ENCODE measurements at places on chromosomes 7 and 10.
A peak's percentile ranks its signal among the peaks of the same experiment; 100 is the strongest.

DNA sequence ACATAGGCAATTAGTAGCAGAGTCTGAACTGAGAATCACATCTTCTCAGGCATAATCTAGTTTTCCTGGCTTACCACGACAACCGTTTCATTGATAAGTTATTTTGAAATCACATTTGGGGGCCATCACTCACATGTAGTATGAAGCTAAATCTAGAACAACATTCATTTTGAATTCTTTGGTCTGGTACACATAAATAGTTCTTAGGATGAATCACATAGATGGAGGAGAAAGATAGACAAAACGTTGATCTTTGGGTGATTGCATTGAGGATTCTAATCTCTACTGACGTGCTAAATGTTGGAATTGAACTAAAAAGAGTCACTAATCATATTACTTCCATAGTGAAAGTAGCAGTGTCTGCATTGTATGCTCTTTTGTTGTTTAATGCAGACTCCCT, 1022.6 kb downstream of the LRMDA start:
- no peak for DNase-seq

GRCh38 chr10:113261161-113261560, 291.7 kb upstream of the HABP2 start:
- no peak for DNase-seq

DNA sequence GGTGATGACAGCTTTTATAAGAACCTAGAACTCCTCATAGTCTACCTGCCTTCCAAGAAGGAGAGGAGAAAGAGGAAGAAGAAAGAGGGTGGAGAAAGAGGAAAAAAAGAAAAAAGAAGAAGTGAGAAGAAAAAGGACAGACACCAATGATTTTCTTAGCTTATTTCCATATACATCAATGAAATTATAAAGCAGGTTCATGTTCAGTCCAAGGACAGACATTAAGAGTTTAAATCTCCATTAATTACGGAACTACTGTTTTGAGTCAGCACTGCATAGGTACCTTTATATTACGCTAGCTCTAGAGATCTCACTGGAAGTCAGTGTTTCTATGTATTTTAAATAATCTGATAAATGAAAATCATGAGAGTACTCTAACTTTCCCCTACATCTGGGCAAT, 309.0 kb upstream of the HGF start:
- no peak for DNase-seq

- no peak for DNase-seq
These were observed 2.5 kb upstream of the DDX56 start for GRCh38 chr7:44576228-44576627.

- no peak for DNase-seq
These were observed 91.1 kb downstream of the RGS10 start for GRCh38 chr10:119451300-119451896.

DNA sequence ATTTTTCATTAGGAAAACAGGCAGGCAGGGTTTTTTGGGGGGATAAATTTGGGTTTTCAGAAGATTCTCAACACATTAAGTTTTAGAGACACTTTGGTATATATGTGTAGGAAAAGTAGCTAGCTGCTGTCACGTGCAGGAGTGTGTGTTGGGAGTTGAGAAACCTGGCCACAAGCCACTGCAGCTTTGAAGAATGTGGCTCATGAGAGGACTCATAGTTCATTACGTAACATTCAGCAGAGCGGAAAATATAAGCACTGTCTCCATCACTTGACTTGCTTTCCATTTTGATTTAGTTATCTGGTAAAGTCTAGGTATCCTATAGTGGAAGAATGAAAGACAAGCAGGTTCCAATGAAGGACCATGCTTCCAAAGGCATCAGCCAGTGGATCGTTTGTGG, 31.2 kb downstream of the SMNDC1 start:
- no peak for DNase-seq

GRCh38 chr10:122051609-122052385, 62.8 kb downstream of the TACC2 start:
- DNase-seq, result peak; percentile 60

- no peak for DNase-seq
These were observed 166.2 kb upstream of the PRR15 start for GRCh38 chr7:29397398-29397797.

DNA sequence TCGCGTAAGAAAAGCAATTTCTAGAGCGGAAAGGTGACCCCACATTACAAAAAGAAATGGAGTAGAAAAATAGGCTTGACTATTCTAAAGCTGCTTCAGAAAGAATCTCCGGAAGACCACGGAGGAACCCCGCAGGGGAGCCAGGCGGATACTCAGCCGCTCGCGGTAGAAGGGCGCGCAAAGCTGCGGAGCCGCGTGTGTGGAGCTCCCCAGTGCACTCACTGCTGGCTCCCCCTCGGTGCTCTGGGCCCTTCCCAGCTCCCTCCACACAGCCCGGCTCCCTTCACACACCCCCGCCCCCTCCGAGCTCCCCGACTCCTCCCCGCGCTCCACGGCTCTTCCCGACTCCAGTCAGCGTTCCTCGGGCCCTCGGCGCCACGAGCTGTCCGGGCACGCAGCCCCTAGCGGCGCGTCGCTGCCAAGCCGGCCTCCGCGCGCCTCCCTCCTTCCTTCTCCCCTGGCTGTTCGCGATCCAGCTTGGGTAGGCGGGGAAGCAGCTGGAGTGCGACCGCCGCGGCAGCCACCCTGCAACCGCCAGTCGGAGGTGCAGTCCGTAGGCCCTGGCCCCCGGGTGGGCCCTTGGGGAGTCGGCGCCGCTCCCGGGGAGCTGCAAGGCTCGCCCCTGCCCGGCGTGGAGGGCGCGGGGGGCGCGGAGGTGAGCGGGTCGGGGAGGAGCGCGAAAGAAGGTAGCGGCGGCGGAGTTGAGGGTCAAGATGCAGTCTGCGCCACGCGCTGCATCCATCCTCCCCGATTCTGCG, at the start of gene STEAP2:
Gene STEAP2, plus strand, starts transcription at position 350 of the 758 bp plus-strand sequence. CDS start 13,343 bp downstream, outside the sequence.
- peak; percentile 80 for DNase-seq

DNA sequence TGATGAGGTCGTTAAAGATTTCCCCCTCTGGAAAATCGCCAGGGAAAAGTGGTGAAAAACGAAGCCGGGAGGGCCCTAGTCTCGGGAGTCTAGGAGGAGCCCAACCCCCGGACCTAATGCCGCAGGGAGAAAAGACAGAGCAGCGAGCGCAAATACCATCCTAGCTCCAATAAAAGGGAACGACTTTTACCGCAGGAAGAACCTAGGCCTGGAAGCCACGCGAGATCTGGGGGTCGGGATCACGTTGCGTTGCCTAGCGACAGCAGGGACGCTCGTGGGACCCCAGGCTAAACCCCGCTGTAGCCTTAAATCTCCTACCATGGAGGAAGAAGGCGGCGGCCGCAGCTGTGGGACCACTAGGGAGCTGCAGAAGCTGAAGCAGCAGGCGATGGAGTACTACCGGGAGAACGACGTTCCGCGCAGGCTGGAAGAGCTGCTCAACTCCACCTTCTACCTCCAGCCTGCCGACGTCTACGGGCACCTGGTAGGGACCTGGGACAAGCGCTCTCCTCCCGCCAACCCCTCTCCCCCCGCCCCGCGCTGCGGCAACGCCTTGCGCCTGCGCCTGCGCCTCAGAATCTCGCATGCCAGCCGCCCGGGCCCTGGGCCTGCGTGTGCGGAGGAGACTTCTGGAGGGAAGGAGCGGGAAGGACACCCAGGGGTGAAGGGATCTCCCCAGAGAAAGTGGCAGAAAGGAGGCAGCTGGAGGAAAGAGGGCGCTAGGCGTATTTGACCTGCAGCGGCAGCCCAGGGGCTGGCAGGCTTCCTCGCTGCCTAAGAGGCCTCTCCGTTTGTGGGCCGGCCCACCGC, at the start of gene ENO4:
Gene ENO4, plus strand, starts transcription at position 252 of the 810 bp plus-strand sequence. Its CDS starts 68 bp downstream, at position 320.
- peak; percentile 95 for DNase-seq

GRCh38 chr7:133698127-133698526, 429.0 kb upstream of the LRGUK start:
- no peak for DNase-seq

DNA sequence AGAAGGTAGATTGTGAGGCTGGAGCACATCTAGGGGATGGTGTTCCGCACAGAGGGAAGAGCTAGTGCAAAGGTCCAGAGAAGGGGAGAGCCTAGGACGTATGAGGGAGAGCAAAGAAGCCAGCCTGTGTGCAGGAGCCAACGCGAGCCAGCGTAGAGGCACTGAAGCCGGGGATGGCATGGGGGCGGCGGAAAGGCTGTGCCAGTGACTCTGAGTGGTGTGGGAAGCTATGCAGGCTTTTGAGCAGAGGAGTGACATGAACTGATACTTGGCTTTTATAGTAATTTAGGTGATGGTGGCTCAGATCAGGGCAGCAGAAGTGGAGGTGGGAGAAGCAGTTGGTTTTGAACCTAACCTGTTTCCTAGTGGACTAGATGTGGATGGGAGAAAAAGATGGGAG, 65.8 kb downstream of the ATXN7L1 start:
- DNase-seq, result no peak

DNA sequence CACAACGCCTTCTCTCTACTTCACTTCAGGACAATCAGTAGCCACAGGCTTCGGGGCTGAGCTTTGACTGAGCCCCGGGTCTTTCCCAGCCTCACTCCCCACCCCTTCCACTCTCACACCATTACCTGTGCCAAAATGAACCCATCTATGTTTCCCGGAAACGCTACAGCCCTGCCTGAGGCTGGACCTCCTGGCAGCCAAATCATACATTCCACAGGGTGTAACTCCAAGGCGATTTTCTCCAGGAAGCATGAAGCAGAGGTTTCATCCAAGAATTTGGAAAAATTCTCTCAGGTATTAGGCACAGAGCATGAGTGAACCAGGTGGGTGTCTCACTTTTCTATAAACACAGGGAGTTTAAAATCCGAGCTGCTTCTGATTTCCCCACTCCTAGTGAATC, 286.3 kb downstream of the TNS3 start:
- DNase-seq, result no peak

GRCh38 chr7:104252409-104253134, 44.8 kb upstream of the ORC5 start:
- peak; percentile 23 for DNase-seq

DNA sequence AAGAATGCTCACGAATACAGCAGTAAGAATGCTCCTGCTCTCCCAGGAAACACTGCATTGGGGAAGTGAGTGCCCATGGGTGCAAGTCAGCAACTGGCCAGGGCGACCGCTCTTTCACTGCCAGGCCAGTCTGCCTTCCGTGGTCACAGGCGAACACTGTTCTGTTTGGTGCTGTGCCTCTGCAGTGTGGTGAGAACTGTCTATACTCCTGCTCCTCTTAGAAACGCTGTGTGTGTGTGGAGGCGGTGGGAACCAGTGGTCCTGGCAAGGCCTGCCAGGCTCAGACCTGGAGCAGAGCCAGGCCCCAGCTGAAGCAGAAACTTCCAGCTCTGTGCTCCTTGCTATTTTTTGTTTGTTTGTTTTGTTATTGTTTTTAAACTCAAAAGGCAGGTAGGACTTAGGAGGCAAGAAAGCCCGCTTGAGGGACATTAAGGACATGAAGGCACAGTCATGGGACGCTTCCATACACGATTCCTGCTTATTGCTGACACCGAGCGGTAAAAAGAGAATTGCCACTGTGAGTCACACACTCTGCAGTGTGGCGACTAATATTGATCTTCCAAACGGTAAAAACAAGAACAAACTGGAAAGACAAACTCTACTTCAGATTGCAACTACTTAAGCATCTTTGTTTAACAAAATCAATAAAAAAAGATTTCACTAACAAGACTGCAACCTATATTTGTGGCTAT, 430.8 kb downstream of the DNAJB6 start:
- DNase-seq, result no peak

- DNase-seq, result no peak
These were observed 123.3 kb downstream of the AOAH start for GRCh38 chr7:36600869-36601530.

DNA sequence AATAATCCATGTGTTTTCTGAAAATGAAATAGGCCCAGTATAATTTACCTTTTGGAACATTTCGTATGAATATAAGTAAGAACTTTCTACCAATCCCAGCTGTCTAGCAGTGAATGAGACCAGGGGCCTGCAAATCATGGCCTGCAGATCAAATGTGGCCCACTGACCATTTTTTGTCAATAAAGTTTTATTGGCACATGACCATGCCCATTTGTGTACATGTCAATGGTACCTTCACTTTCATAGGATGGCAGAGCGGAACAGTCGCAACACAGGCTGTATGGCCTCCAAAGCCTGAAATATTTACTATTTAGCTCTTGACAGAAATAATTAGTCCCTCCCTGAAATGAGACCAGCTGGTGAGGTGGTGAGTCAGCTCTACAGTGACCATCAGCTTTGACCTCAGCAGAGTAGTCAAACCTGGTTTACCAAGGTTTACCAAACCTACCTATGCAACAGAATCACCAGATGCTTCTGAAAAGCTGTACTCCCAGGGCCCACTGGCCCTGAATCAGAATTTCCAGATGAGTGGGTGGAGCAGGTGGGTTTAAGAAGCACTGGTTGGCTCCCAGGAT, 13.8 kb upstream of the C10orf90 start:
- no peak for DNase-seq

- no peak for DNase-seq
These were observed 391.7 kb downstream of the KCNMA1 start for GRCh38 chr10:77245953-77246352.

DNA sequence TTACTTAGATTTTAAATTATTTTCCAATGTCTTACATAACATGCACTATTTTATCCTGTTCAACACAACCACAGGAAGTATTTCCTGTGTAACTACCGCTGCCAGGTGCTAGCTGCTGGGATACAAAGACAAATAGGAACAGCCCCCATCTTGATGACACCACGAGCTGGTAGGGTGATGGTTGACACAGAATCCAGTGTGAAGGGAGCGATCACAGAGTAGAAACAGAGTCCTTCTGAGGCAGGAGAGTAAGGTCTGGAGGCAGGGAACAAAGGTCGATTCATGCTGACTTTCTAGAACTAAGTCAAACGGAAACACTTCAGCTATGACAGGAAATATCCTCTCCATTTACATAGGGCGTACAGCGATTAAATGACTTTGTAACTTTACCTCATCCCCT, 232.3 kb downstream of the ADAM12 start:
- no peak for DNase-seq

DNA sequence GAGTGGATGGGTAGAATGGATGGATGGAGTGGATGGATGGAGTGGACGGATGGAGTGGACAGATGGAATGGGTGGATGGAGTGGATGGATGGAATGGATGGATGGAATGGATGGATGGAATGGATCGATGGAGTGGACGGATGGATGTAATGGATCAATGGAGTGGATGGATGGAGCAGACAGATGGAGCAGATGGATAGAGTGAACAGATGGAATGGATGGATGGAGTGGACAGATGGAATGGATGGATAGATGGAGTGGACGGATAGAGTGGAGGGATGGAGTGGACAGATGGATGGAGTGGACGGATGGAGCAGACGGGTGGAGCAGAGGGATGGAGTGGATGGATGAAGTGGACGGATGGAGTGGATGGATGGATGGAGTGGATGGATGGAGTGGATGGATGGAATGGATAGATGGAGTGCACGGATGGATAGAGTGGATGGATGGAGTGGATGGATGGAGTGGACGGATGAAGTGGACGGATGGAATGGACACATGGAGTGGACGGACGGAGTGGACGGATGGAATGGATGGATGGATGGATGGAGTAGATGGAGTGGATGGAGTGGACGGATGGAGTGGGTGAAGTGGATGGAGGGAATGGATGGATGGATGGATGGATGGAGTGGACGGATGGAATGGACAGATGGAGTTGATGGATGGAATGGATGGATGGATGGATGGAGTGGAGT, 260.3 kb upstream of the C7orf33 start:
- DNase-seq, result no peak

DNA sequence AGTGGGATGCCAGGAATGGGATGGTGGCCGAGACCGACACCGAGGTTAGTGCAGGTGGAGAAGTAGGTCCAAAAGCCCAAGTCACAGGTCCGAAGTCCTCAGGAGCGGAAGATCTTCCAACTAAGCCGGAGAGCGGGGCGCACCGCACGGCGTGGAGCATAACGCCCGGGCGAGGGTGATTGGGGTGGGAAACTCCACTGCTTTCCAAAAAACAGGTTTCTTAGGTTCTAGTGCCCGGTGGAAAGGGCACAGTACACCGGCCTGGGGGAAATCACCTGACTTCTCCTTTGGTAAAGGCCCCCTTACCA, 11.4 kb upstream of the SPAG6 start:
- no peak for DNase-seq
